ENCODE measurements at places on chromosomes 2 and 18.

DNA sequence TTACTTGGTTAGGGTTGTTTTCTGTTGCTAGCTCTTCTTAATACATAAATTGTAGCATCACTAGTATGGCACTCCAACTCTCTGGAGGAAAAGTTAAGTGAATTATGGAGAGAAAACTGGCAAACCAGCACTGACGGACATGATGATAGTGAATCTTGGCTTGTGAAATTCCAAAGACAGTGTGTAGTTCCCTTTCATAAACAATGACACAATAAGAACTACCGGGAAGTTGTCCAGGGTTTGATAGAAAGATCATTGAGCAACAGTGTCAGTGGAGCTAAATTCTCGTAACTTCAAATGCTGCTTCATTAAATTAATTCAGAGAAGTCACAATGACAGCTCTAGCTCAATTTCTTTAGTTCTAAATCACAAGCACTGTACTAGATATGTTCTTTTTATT lies 66.5 kb downstream of the RIT2 start:
- DNase-seq = no peak

DNA sequence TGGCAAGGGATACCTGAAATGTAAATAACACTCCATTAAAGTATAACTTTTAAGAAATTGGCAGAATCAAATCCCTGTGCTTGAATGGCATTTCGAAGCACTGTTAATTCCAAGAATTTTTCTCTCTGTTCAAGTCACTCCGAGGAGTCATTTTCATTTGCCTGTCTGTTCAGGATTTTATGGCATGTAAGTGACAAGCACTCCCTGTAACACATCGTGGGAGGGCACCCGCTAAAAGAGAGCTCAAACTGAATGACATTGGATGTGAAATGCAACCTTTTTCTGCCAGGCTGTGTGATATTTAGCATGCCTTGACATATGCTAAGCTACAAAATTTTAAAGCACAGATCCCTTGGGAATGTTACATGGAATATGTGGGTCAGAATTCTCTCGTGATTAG lies 339.6 kb downstream of the LRRTM1 start:
- DNase-seq = no peak

DNA sequence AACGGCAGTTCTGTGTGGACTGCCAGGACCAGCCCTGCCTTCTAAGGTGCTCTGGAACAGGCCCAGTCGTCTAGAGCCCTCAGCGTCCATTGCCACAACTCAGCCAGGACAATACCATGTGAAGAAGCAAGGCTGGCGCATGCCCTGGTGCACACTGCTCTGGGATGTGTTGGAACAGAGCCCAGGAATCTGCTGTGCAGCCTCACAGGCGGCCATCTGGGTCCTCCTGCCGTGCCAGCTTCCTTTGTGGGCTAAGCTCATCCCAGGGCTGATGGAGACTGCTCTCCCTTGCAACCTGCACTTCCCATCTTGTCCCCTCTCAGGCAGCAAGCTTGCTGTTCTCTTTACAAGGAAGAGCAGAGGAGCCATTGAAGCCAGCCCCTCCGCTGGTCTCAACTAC lies 246.4 kb upstream of the PXDN start:
- DNase-seq = peak; percentile 8

DNA sequence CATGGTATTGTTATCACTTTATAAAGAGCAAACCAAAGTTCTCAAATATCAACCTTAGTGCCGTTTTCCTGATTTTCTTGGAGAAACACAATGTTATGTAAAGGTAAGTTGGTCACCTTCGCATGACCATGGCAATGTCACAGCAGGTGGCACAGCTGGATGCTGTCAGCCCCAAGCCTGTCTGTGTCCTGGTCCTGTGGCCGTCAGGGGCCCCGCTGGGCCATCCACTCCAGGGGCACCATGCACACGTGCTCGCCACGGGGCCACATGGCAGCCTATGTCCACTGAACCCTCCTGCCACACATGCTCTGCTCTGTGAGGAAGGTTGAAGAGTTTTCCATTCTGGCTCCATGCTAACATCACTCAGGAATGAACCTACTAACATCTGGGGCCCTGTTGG lies 85.9 kb downstream of the EIPR1 start:
- DNase-seq = no peak

- DNase-seq = peak; percentile 59
Observed at GRCh38 chr18:58042826-58043490, 1.1 kb upstream of the NEDD4L start.

GRCh38 chr2:156649596-156649995 lies 213.4 kb downstream of the GPD2 start:
- no peak for DNase-seq

DNA sequence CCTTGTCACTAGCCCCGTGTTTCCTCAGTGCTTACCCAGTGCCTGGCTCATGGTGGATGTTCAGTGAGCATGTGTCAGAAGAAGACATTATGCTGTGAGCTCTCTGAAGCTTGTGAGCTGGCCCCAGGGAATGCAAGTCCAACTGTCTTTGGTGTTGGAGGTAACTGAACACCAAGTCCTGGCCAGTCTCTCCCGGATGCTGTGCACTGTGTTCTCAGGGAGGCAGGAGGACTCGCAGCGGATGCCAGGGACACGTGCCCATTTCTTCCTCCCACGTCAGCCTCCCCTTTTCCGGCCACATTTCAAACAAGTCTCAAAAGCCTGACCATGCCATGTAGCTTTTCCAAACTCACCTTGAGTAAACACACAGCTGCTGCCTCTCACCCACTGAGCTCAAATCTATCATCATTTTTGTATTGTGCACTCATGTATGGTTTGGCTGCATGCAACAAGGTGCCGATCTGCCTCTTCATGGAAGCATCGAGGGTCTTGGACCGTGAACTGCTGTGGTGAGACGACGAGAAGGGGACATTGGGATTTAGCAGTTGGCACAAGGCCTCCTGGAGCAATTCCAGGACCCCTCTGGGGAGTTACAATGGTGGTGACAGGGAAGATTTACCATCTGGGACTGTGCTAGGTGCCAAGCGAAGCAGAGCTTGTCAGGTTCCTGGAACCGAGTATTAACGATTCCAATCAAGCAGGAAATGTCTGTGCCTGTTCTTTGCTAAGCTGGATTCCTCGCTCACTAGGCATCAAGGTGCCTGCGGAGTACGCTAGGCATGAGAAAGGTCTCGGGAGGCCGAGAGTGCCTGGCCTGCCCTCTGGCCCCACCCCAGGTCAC lies 44.4 kb upstream of the MGAT4A start:
- DNase-seq = no peak
